ENCODE measurements at places on chromosomes 12 and 14.

GRCh38 chr14:97380539-97380941 is 583.4 kb downstream of the VRK1 start:
- no peak for DNase-seq

DNA sequence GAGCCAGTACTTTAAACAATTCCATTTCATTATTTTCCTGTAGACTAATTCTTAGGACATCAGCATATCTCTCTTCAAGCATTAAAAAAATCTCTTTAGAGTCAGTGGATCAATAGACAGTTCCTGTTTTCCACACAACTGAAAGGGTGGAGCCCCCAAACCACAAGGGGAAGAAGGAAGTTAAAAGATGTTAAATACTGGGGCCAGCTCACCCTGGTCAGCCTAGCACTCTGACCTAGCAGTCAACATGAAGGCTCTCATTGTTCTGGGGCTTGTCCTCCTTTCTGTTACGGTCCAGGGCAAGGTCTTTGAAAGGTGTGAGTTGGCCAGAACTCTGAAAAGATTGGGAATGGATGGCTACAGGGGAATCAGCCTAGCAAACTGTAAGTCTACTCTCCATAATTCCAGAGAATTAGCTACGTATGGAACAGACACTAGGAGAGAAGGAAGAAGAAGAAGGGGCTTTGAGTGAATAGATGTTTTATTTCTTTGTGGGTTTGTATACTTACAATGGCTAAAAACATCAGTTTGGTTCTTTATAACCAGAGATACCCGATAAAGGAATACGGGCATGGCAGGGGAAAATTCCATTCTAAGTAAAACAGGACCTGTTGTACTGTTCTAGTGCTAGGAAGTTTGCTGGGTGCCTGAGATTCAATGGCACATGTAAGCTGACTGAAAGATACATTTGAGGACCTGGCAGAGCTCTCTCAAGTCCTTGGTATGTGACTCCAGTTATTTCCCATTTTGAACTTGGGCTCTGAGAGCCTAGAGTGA is at the start of gene LYZ:
Gene LYZ, plus strand, starts transcription at position 220 of the 777 bp plus-strand sequence. Its CDS starts 28 bp downstream, at position 248.
- peak; percentile 9 for DNase-seq

DNA sequence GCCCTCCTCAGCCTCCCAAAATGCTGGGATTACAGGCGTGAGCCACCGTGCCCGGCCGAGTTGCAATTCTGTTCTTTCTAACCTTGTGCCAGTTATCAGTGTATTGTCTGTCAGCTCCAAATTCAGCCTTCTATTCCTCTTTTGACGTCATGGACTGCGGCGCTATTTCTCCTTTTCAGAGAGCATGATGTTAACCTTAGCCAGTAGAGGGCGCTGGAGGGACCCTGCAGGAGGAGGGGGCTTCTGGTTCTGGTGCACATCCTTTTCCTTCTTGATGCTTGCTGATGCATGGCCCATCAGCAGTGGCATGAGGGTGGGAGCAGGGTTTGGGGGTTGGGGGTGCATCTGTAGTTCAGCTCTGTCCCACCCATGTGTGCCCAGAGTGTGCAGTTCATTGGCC is 179.3 kb upstream of the RMST start:
- DNase-seq: no peak

GRCh38 chr14:86539361-86540070 is 1009.6 kb downstream of the FLRT2 start:
- no peak for DNase-seq

DNA sequence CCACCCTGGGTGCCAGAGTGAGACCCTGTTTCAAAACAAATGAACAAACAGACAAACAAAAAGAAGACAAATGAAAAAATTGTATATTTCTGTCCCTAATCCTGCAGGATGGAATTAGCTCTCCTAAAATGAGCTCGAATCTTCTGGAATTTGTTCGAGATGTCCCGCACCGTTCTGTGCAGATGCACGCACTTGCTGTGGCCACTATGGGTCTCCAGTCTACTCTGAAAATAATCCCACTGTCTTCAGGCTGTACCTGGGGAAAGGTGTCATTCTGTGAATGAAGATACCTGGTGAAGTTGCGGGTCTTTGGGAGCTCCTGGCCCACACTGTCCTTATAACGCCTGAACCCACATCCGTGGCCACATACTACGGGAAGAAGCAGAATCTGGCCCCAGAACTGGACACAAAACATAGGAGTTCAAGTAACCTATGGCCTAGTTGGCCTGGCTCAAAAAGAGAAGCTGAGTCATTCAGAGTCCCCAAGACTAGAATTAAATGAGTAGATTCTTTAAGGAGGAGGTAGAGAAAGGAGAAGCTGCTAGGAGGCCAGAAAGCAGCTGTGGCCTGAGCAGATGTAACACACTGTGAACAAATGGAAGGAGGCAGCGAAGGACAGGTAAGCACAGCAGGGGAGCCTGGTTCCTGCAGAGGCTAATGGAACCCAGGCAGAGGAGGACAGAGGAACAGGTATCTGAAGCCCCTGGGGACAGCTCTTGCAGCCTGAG is 108.6 kb downstream of the FOXN3 start:
- peak; percentile 4 for DNase-seq

DNA sequence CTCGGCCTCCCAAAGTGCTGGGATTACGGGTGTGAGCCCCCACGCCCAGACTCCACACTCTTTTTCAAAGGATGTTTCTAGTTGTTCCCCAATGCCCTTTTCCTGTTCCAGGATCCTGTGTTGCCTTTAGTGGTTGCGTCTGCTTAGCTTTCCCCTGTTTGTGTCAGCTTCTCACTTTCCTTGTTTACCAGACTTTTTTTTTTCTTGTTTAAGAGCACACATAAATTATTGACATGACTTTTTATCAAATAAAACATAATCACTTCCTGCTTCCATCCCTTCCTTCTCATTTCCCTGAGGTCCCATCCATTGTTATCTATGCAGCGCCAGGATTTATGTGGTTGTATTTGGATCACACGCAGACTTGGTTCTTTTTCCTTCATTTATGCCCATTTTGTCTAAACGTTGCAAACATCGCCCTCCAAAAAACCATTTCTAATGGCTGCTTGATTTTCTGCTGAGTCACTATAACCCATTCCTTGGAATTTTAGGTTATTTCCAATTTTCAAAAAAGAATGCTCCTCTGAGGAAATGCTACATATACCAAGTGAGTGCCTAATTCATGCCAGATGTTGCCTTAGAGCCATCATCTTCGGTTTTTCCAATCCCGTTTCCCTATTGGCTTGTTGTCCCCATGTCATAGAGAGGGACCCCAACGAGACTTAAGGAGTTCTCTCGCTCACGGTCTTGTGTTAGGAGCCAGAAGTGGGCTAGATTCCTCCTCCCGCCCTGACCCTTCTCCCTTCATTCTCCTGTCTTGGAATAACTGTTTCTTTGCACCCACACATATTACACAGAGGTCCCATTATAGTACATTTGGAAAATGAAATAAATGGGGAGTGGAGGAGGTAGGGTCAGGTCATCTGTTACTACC is 13.5 kb upstream of the CYP46A1 start:
- no peak for DNase-seq

DNA sequence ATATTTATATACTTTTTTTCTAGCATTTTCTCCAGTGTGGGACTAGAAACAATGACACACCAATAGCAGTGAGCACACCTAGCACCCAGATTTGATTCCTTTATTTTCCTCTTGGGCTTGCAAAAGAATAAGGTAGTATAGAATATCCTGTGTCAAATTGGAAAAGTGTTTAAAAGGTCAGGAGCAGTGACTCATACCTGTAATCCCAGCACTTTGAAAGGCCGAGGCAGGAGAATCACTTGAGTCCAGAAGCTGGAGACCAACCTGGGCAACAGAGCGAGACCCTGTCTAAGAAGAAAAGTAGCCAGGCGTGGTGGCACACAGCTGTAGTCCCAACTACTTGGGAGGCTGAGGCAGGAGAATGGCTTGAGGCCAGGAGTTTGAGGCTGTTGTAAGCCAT is 53.8 kb upstream of the SGPP1 start:
- no peak for DNase-seq

- DNase-seq: no peak
Measured at GRCh38 chr12:119528241-119528640, 65.3 kb upstream of the TMEM233 start.

GRCh38 chr12:30999011-30999410 is 72.5 kb downstream of the TSPAN11 start:
- DNase-seq: no peak

DNA sequence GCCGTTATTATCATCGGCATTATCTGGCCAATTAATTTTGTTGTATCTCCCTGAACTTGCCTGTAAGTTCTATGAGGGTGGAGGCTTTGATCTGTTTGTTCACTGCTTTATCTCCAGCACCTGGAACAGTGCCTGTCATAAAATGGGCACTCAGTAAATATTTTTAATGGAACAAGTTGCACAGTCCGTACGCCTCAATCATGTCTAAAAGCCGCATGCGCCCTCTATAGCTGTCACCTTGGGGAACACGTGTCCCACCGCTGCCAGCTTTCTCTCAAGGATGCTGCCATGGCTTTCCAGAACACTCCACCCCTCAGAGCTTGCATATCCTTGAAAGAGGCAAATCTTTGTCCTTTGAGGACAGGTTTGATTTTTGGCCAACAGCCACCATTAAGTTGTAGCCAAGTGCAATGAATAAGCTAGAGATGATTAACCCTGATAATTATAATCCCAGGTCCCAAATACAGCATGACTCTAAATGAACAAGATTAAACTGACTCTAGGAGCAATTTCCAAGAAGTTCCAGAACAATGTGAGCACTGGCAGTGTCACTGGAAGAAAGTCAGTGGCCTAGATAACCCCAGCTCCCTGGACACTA is 55.1 kb downstream of the ERH start:
- DNase-seq: no peak

DNA sequence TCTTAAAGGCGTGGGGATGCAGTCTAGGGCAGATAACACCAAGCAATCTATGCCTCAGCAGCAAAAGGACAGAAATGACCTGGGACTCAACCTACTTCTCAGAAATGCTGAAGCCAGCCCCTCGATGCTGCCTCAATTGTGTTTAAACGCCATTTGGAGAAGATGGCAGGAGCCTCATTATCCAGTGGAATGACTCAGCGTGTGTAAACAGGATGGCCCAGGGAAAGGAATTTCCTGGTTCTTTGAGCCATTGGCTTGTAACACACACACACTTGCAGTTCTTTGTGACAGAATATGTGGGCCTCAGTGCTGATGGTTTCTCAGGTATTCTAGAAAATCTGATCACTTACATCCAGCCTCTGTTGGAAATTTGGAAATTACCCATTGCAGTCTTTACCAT is 154.3 kb downstream of the NTF3 start:
- no peak for DNase-seq

DNA sequence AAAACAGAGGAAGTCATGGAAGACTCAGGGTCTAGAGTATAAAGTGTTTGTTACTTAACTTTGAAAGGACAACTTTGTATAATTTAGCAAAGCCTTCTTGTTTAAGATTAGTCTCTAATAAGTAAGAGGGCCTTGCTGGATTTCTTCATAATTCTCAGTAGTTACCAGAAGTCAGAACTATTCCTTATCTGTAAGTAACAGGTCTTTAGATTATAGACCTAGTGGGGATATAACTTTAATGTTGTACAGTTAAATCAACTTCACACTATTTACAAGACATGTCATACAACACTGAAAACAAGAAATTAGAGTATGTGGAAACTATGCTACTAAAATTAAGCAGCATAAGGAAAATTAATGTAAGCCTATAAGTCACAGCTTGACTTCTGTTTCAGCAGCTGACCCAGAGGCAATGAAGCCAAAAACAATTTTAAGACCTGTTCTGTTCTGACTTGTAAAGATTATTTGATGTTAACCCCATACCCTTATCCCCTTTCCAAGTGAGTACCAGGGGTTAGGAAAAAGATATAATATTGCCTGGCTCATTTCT is 398.3 kb downstream of the RAD51B start:
- no peak for DNase-seq

GRCh38 chr12:3427956-3428355 is 63.0 kb upstream of the PRMT8 start:
- no peak for DNase-seq

DNA sequence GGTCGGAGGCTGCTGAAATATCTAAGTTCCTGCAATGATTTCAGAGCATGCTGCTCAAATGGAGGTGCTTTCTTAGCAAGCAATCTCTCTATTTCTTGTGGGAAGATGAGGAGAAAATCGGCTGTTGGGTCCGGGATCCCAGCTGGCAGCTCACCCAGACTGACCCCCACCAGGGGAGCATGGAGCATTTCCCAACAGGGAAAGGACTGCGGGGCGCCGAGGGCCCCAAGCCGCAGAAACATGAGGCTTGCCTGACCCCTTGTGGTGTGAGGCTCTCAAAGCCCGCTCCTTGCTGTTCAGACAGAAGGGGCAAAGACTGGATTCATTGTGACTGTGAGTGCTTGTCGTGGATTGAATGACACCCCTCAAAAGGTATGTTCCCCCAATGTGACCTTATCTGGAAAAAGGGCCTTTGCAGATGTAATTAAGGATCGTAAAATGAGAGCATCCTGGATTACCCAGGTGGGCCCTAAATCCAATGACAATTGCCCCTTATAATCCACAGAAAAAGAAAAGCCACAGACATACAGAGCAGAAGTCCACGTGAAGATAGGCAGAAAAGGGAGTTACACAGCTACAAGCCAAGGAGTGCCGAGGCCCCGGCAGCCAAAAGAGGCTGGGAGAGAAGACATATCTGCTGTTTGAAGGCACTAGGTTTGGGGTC is 116.3 kb upstream of the VASH1 start:
- peak; percentile 22 for DNase-seq

GRCh38 chr12:39772821-39773259 is 153.2 kb upstream of the ABCD2 start:
- no peak for DNase-seq

- DNase-seq: no peak
Measured at GRCh38 chr14:31936115-31936514, 141.0 kb upstream of the ARHGAP5 start.

DNA sequence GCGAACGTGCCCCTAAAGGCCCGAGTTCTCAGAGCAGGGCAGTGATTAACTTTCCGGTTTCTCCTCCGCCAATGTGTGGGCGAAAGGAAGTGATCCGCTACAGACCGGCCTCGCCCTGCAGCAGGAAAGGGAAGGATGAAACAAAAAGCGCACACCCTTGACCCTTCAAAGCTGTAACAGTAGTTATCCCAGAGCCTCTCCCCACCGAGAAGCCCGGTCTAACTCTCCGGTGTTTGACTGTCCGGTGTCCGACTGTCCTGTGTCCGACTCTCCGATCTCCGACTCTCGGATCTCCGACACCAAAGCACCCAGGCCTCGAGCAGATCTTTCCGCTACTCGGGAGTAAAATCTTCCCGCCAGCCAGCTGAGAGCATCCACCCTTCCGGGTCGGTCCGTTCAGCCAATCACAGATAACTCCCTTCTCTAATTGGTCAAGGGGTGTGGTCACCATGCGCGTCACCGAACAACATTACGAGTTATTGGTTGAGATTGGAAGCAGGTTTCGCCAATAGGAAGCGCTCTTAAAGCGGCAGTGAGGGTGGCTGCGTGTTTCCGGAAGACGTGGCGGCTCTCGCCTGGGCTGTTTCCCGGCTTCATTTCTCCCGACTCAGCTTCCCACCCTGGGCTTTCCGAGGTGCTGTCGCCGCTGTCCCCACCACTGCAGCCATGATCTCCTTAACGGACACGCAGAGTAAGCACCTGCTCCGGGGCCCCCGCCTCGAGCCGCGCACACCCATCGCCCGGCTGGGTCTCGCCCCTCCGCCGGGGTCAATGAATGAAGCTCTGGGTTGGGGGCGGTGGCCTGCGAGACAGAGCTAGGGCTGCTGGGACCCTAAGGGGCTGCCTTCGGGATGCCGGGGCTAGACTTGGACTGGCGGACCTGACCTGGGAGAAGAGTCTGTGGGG is at the start of the genes GOLT1B and RECQL:
Gene GOLT1B, plus strand, starts transcription at position 532 of the 906 bp plus-strand sequence. Its CDS starts 135 bp downstream, at position 667.
Gene RECQL, minus strand, starts transcription at position 378 of the 906 bp plus-strand sequence. CDS start 2,065 bp downstream, outside the sequence.
- peak; percentile 98 for DNase-seq

GRCh38 chr12:14873440-14874185 is 12.0 kb downstream of the MGP start:
- DNase-seq: no peak

GRCh38 chr12:64006211-64006825 is 161.8 kb downstream of the SRGAP1 start:
- DNase-seq: no peak
